ENCODE measurements at places on chromosomes 7 and 10. TPM values are rescaled to one million over a fixed set of nuclear protein-coding genes. Genes with fewer than 3 reads are reported as not detected.

DNA sequence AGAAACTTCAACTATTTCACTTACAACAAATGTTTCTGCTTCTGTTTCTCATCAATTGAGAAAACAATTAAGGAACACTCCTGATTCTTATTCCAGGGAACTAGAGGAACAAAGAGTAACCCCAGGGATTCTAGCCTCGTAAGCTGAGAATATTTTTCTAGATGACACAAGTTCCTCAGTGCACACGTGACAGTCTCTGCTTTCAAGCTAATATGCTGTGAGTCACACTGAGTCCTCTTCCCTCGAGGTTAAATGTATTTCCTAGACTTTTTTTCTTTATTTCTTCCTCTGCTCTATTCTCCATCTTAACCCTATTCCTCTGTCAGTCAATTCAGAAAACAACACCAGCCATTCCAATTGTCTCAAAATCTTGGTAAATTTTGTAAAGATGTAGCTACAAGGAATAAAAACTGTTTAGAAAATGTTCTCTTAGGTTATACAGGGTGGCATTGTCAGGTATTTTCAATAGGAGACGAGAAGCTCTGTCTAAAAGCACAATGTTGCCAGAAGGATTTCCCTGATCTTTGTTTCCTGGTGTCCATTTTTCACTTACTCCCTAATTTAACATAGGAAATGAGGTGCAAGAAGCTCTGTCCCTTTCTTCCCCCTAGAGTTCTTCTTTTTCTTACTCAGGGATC, 5.8 kb upstream of the C1GALT1 start:
- no peak overlapping the region for H3K4me3 ChIP-seq
- peaks cover 8% of the 10 kb centered on the region for H3K4me1 ChIP-seq
- no peak for DNase-seq
- H3K27me3 ChIP-seq, result no peaks in the 10 kb centered on the region

- H3K36me3 ChIP-seq, result no peaks in the 10 kb centered on the region
- no peak overlapping the region for H3K4me3 ChIP-seq
- DNase-seq, result no peak
- no peak overlapping the region for H3K27ac ChIP-seq
These were observed 562.0 kb upstream of the SEMA3D start for GRCh38 chr7:85748861-85749260.

DNA sequence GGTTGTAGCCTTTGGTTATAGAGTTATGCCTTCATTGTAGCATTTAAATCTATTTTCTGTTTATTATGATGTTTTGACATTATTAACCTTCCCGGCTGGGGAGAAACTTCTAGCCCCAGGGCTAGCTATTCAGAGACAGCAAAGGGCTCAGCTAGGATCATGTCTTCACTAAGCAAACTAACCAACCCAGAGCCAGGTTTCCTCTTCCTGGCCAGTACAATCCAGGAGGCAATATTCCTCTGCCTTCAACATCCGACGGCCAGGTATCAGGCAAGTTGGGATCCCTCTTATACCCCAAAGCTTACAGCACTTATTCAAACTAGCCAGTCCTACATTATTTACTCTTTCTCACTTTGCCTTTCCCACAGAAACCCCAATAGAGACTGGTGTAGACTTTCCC, 1060.7 kb upstream of the GHITM start:
- no peaks in the 10 kb centered on the region for H3K4me1 ChIP-seq
- DNase-seq, result no peak
- no peak overlapping the region for H3K4me3 ChIP-seq
- H3K36me3 ChIP-seq, result no peaks in the 10 kb centered on the region
- H3K27me3 ChIP-seq, result no peaks in the 10 kb centered on the region
- no peak overlapping the region for H3K27ac ChIP-seq

DNA sequence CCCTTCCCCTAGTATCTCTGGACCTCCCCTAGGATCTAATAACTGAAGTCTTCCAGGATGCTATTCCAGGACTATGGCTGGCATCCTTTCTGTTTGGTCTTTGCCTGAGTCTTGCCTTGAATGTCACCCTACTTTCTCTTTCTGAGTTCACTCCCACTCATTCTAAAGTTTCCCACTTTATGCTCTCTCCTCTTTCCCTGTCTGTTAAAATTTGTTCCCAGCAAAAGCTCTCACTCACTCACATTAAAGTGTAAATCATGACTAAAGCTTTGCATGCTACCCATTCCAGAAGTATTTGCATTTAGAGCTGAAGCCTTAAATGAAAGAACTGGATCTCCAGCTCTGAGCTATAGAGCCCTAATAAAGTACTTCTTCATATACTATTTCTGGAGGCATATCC, 42.1 kb upstream of the RAPGEF5 start:
- no peak overlapping the region for H3K4me3 ChIP-seq
- H3K27ac ChIP-seq, result no peak overlapping the region
- DNase-seq, result no peak
- peaks cover 3% of the 10 kb centered on the region for H3K36me3 ChIP-seq
- peaks cover 5% of the 10 kb centered on the region for H3K27me3 ChIP-seq
- H3K4me1 ChIP-seq, result peaks cover 22% of the 10 kb centered on the region

- H3K27me3 ChIP-seq, result no peaks in the 10 kb centered on the region
- H3K27ac ChIP-seq, result no peak overlapping the region
- no peak overlapping the region for H3K4me3 ChIP-seq
- H3K36me3 ChIP-seq, result peaks cover 12% of the 10 kb centered on the region
- no peaks in the 10 kb centered on the region for H3K4me1 ChIP-seq
These were observed 14.0 kb downstream of the IMPDH1 start for GRCh38 chr7:128395748-128396147.

DNA sequence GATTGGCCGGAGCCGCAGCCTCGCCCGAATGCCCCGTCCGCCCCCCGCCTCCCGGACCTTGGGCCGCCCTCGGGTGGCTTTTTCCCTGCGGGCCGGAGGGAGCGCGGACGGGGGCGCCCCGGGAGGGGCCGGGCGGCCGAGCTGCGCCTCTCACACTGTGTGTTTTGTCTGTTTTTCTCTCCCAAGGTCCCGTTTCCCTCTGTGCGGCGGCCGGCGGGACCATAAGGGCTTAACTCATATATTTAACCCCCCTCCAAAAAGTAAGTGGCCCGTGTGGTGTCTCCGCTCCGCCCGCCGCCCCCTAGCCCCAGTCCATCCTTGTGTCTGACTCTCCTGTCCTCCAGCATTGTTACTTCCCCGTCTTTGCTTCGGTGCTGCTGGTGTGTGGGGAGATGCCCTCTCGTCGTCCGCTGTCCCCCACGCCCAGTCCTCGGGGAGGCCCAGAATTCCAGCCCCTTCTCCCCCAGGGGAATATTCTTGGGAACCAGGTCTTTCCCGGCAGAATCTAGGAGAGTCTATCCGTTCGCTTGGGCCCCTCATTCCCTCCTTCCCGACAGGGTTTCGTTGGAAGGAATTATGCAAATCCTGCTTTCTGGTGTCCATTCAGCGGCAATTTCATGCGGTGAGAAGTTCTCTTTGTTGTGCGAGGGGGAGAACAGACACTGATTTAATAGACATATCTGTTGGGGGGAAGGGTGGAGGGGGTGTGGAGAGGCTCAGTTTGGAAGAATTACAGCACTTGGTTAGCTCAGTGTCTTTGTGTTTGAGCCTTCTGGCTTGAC, 1.3 kb downstream of the LCOR start:
- peaks cover 54% of the 10 kb centered on the region for H3K4me1 ChIP-seq
- peak overlapping the region; percentile 91 for H3K4me3 ChIP-seq
- H3K27ac ChIP-seq, result peak overlapping the region; percentile 81

The TNS3 gene
- 0.23 TPM for total RNA-seq

The PITX3 gene
- total RNA-seq, result not detected

The ACHE gene
- total RNA-seq, result 0.23 TPM
